M059J (cell line): ENCODE measurements at places on chromosomes 6 and 20. TPM values are rescaled to one million over a fixed set of nuclear protein-coding genes. Genes with fewer than 3 reads are reported as not detected.

COX4I2 gene
- not detected in 2 replicates for total RNA-seq

LCA5 gene
- total RNA-seq = 4.1 and 5.0 TPM in 2 replicates

DDAH2 gene
- total RNA-seq = 75.1 and 90.7 TPM in 2 replicates

GGTLC1 gene
- not detected in 2 replicates for total RNA-seq

NTSR1 gene
- 0.07 and 0.54 TPM in 2 replicates for total RNA-seq

HUS1B gene
- total RNA-seq = 0.15 and 0.54 TPM in 2 replicates

RIPK1 gene
- total RNA-seq = 26.5 and 43.6 TPM in 2 replicates

LY6G6D gene
- total RNA-seq = not detected in 2 replicates

SLC26A8 gene
- total RNA-seq = 0.10 TPM in 1 of 2 replicates, not detected in the other

MPC1 gene
- 42.3 and 46.1 TPM in 2 replicates for total RNA-seq

OR2B6 gene
- 0.15 and 0.27 TPM in 2 replicates for total RNA-seq

ZBTB12 gene
- total RNA-seq = 0.76 and 2.3 TPM in 2 replicates

DACT2 gene
- not detected in 2 replicates for total RNA-seq

ECHDC1 gene
- 64.1 and 71.8 TPM in 2 replicates for total RNA-seq

TNFRSF6B gene
- 1.9 TPM in 1 of 2 replicates, not detected in the other for total RNA-seq

CGA gene
- total RNA-seq = 22.8 and 26.6 TPM in 2 replicates

SERINC3 gene
- 116 and 136 TPM in 2 replicates for total RNA-seq

DNA sequence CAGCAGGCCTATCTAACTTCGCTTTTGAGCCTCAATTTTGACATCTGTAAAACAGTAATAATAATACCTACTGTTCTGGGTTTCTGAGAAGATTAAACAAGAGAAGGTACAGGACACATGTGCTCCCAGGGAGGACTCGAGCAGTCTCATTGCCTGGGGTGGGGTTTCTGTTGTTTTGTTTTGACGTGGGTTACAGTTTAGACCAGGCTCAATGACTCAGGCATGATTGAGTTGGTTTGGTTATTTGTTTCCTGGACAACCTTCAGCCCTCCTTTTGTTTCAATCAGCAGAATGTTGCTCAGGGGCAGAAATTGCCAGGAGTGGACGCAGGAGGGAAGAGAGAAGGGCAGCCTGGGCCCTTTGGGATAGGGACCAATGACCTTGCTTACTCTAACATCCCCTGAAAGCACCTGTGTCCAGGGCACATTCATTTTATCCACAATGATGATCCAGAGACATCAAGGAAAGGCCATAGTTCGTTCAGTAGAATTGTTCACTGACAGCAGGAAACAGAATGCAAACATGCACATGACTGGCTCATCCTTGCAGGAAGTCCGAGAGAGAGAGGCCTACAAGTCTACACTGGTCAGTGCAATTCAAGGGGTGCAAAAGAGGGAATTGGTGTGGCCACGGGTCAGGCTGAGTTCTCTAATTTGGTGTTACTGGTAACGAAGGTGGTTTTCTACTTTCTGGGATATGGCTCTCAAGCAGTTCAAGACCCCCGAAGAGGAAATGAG lies 74.5 kb upstream of the MRPS10 start:
- peak; percentile 99 for DNase-seq

- no peak for DNase-seq
Observed at GRCh38 chr20:32711346-32711745, 31.9 kb downstream of the COMMD7 start.

DNA sequence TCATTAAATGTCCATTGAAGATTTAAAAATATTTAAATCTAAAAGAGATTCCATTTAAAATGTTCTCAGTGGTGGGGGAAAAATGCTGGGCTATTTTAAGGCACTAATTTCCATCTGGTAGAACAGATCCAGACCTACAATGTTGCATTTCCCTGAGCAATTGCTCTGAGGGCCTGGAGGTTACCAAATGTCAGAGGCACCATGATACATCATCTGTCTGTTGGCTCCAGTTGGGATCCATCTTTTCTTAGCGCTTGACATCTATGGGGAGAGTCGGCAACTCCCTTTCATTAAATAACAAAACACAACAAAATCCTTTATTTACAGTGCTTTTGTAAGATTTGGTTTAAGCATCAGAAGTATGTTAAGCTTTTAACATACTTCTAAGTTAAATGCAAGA lies 224.5 kb downstream of the FOXC1 start:
- no peak for DNase-seq

- no peak for DNase-seq
Observed at GRCh38 chr6:136153707-136154375, 96.3 kb downstream of the MTFR2 start.

GRCh38 chr6:51571168-51571567 lies 516.2 kb downstream of the PKHD1 start:
- no peak for DNase-seq

DNA sequence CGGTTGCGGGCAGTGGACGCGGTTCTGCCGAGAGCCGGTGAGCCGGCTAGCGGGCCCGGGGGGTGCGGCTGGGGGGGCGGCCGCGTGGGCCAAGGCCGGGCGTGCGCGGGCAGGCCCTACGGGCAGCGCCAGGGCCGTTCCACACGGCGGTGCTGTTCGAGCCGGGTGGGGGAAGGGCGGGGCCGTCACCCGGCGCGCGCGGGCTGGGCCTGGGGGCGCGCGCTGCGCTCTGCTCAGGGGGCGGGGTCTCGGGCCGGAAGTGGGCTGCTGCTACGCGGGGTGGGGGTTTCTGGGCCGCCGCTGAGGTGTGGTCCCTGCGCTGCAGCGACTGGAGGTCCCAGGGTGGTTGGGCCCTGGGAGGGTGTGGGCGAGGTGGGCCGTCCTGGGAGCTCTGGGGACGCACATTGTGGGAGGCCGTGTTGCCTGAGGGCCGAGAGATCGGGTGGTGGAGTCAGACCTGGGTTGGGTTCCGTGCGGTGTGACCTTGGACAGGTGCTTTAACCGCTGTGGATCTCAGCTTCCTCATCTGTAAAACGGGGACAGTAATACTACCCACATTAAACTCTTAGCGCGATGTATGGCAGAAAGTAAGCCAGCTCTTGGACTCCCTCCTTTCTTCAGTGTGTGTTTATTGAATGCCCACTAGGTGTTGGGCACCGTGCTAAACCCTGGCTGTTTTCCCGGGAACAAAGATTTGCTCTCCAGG lies 391 bp downstream of the MAPRE1 start:
- peak; percentile 67 for DNase-seq

DNA sequence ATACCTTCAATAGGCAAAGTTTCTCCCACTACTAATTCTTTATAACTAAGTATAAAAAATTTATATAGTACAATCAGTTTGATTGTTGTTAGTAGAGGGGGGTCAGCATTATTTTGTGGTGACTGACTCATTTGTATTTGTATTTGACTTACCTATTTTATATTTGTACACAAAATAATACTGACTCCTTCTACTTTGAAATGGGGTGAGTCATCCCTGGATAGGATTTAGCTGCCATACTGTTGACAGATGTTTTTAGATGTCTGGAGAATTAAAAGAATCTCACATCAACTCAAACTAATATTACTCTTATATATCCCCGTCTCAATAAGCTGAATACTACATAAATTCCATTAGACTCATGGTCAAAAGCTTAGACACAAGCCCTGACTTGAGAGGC lies 114.9 kb downstream of the FRK start:
- peak; percentile 59 for DNase-seq

- DNase-seq = peak; percentile 24
Observed at GRCh38 chr20:23652371-23652770, 14.6 kb upstream of the CST3 start.

GRCh38 chr6:114747995-114748625 lies 405.3 kb upstream of the HS3ST5 start:
- DNase-seq = peak; percentile 37

DNA sequence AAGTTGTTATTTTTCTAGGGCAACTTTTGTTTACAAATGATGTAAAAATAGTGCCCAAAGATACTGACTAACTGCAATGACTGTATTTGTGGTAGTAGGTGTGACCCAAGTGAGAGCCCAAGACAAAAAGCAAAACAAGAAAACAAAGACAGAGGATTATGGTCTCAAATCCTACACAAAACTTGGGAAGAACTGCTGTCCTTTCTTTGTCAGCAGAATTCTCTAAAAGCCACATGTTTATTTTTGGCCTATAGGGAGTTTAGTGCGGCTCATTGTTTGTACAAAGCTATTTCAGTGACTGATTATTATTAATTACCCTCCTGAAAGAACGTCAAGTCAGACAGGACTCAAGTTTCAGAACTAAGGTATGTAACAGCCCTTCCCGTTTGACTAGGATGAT lies 509.2 kb upstream of the SLC35B3 start:
- peak; percentile 60 for DNase-seq

GRCh38 chr20:14556206-14556605 lies 218.8 kb upstream of the FLRT3 start:
- DNase-seq = no peak

GRCh38 chr6:11752360-11752759 lies 26.2 kb downstream of the ADTRP start:
- DNase-seq = no peak

- DNase-seq = no peak
Observed at GRCh38 chr6:45851034-45851400, 164.6 kb downstream of the CLIC5 start.

- DNase-seq = peak; percentile 55
Observed at GRCh38 chr6:119985952-119986736, 636.6 kb upstream of the MAN1A1 start.

GRCh38 chr20:58554541-58554940 lies 39.3 kb upstream of the APCDD1L start:
- peak; percentile 39 for DNase-seq

DNA sequence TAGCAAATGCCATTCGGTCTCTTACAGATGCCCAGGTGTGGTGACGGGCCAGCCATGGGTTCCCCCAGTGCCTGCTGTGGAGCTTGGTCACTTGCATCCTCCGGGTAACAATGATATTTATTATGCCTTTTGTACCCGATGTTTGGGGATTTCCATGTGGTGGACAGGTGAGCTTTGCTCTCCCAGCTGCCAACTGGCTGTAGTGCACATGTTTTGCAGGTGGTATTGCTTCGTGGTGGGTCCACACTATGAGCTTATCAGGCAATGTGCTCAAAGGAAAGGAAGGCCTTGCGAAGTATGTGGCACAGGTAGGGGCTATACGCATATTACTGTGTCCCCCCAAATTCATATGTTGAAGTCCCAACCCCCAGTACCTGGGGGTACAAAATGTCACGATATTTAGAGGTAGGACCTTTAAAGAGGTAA lies 4.2 kb upstream of the CTCFL start:
- DNase-seq = no peak

- peak; percentile 83 for DNase-seq
Observed at GRCh38 chr6:52522655-52523054, 54.2 kb downstream of the TRAM2 start.

- DNase-seq = no peak
Observed at GRCh38 chr6:13273931-13274706, 54.2 kb downstream of the TBC1D7 start.

GRCh38 chr6:151478670-151479069 lies 15.1 kb upstream of the CCDC170 start:
- no peak for DNase-seq

- DNase-seq = no peak
Observed at GRCh38 chr6:40792183-40792582, 205.0 kb upstream of the LRFN2 start.
